ENCODE measurements at places on chromosomes 4 and X.

DNA sequence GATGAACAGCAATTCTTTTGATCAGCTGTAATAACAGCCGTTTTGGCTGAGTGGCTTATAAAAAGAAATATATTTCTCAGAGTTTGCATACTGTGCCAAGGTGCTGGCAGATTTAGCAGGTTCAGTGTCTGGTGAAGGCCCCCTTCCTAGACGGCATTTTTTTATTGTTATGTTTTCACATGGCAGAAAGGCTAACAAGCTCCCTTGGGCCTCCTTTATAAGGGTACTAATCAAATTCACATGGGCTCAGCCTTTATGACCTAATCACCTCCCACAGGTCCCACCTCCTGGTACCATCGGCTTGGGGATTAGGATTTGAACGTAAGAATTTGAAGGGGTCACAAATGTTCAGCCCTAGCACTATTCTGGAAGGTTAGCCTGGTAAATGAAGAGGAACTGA, 431.9 kb downstream of the SPOCK3 start:
- DNase-seq: no peak

GRCh38 chr4:108793415-108793814, 30.6 kb upstream of the ETNPPL start:
- no peak for DNase-seq

GRCh38 chr4:183989931-183990330, 84.8 kb downstream of the STOX2 start:
- no peak for DNase-seq

GRCh38 chr4:140635606-140636005, 66.8 kb upstream of the UCP1 start:
- DNase-seq: no peak

- no peak for DNase-seq
Observed at GRCh38 chr4:115834441-115834840, 721.0 kb upstream of the NDST4 start.

DNA sequence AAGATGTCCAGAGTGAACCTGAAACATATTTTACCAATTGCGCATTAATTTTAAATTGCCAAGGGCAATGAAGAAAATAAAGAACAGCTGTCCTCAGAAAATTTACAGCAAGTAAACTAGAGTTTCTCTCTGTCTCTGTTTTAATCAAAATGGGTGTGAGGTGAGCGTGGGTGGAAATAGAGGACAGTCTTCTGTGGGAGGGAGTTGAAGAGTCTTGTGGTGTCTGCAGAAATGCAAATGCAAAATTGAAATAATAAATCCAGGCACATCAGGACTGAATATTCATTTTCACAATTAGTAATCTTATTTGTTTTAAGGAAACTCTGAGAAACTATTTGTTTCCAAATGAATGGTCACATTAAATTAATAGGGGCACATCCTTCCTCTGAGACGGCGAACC, 192.0 kb downstream of the ARHGAP10 start:
- no peak for DNase-seq

GRCh38 chr4:36712013-36712412, 430.6 kb downstream of the DTHD1 start:
- DNase-seq: no peak

DNA sequence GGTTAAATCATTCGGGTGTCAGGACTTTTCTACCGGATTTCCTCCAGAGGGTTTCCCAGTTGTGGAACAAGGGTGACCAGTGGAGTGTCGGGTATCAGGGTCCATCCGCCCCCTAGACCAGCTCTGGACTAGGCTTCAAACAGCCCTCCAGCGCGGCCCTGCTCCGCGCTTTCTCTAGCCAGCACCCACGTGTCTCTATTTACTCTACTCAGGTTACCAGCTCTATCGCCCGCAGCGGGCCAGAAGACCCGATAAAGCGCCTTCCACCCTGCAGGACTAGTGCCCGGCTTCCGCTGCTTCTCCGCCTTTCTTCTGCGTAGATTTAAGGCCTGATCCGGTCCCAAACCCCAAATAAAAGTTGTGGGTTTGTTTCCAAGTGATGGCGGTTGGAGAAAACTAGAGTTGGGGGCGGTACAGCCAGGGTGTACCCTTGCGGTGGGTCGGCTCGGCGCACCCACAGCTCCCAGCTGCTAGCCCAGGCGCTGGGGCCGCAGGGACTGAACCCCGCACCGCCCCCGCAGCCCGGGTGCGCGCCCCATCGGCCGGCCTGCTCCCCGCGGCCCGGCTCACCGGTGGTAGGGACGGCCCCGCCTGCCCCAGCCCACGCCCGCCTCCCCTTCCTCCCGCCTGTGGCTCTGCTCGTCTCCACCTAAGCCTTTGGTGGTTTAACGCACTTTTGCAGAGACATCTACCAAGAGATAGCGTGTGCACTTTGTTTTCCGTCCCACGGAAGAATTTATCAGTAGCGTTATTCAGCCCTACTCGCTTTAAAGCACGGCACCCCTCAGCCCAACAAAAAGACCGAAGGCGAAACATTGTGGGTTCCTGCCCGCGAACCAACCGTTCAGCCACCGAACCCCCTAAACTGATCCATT, 2.1 kb downstream of the LEF1 start:
- DNase-seq: no peak

DNA sequence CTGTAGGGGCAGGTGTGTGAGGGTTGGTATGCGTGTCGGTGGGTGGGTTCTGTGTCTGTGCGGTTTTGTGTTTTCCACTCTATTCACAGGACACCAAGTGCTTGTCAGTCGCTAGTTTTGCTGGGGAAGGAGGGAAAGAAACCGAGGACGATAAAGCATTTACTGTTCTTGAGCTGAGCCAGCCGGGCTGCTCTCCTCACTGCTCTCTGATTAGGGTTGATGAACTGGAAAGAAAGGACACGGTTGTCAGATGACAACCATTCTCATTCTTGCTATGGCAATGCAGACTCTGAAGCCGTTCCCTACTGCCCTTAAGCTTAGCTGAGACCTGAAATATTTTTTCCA, 832 bp downstream of the EGFL6 start:
- DNase-seq: no peak

GRCh38 chr4:109472343-109472761, 38.7 kb downstream of the SEC24B start:
- DNase-seq: no peak

DNA sequence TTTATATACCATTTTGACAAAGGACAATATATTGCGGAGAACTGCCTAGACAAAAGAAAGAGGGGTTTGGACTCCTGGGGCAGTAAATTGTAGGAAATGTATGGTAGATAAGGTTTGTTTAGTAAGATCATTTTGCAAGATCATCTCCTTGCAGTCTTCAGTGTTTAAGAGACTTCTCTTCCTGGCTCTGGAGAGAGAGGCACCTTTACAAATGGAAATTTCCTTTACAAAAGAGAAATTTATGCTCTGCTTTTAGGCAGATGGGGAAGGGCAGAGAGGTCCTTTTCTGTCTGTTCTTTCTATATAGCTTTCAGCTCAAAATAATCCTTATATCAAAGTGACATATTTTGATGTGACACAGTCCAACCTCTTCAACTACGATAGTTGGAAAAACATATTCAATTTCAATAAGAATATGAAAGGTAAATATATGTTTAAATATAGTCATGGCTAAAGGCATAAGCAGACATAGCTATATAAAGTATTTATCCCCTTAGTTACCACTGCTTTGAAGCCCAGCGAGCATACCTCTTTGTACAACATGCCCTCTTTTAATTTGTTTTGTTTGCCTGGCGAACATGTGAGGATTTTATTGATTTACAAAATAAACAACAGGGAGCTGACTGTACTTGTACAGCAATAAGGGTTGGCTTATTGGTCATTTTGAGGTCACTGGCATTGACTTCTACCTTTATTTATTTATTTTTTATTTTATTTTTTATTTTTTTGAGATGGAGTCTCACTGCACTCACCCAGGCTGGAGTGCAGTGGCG, 65.2 kb downstream of the TRIM2 start:
- DNase-seq: no peak

- peak; percentile 87 for DNase-seq
Observed at GRCh38 chrX:63350941-63351616, at the start of gene SPIN4. Gene SPIN4, minus strand, starts transcription at chrX:63351332. Its CDS starts 513 bp downstream, at chrX:63350819.

- no peak for DNase-seq
Observed at GRCh38 chr4:112038861-112039260, 106.4 kb upstream of the FAM241A start.

GRCh38 chrX:130094696-130095095, 15.6 kb downstream of the ELF4 start:
- DNase-seq: no peak

DNA sequence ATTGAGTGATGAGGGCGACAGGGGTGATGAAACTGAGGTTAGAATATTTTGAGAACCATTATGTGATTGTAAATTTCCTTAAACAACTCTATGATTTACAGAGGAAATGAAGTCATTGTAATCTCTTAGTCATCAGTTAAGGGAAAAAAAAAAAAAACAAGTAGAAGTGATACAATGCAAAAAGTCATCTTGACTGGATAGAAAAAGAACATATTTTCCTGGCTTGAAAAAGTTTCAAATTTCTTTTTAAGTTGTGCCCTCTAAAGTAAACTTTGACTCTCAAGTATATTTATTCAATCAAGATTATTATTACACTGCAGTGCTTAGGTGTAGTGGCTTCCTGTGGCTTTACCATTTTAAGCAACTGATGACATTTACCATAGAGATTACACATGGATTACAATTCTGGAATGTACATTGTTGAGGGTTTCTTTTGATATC, 40.6 kb downstream of the GABRB1 start:
- no peak for DNase-seq

DNA sequence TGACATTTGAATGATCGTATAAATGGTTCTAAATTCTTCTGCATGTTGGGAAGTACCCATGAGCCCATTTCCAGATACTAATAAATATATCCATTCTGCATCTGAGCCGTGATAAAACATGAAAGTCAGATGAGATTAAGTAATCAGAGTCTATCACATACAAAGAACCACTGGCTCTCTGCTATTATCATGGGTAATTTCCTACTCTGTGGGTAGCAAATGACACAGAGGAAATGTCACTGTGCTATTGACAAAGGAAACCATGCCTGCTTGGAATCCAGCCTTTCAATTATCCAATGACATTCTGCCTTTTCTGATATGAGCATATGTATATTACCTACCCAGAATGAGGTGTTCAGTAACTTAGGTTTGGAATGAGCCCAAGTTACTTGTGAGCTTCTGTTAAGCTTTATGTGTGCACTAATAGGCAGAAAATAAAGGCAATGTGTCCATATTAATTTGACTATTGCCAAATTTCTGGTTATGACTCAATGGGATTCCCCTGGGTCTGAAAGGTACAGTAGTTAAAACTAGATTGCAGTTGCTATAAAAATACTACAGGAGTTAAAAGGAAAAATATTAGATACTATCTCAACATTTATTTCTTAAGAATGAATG, 238.7 kb upstream of the KCNIP4 start:
- DNase-seq: no peak

DNA sequence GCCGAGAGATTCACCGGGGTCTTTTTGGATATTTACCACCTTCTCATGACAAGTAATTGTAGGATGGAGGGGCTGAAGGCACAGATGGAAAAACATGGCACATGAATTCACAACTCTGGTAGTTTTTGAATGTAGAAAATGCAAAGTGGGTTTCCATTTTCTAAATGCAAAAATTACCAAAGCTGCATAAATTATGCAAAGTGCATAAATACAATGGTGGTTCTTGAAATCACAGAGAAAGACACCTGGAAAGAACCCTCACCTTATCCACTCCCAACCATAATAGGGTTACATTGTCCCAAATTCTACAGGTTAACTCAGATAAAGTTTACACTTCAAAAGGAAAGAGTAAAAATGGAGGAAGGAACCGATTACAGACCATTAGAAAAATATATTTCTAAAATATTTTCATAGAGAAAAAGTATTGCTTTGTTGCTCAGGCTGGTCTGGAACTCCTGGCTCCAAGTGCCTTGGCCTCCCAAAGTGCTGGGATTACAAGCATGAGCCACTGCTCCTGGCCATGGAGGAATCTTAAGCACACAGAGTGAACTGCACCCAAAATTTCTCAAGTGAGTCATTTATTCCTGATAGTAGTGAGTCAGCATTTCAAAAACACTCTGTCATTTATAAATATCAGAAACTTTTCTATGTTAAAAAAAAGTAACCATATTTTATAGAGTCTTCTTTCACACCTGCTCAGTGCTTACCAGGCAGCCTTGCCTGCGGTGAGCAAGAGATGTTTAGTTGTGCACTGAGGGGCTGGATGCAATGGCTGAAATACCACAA, 101.4 kb downstream of the FIP1L1 start:
- no peak for DNase-seq

- no peak for DNase-seq
Observed at GRCh38 chr4:108130955-108131354, 37.8 kb downstream of the LEF1 start.

DNA sequence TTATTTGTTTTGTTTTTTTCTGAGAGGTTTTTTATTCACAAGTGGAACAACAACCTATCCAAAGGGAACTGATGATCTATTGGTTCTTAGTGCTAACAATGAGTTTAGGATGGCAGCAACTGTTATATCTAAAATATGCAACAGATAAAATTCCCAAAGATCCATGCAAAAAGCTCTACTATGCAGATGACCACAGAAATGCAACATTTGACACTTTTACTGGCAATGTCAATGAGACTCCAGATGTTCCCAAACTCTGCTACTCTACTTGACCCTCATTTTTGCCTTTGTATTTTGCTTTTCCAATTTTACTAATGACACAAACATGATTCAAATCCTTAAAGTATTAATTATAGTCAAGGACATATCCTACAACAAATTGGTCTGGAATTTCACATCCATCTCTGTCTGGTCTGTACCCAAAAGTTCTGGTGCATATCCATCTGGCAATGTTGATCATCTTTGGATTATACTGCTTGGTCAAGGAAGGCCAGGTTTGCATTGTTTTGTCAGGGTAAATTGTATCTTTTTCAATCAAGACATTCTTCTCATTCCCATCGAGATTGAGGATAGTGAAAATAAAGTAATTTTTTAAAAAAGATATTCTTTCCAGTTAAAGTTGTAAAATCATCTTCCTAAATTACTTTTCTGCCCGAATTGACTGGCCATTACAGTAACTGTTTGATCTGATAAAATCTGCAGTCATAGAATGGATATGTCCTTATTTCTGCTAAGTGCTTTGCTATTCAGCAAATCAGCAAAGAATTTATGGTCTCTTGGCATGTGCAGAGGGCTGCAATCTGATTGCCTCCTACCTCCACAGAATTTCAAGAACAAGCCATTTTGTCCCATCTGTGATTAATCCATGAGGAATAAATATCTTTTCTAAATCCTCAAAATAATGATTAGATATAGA, 73.6 kb downstream of the FGFBP1 start:
- DNase-seq: no peak

GRCh38 chrX:109089359-109089758, 353.0 kb upstream of the IRS4 start:
- DNase-seq: no peak

DNA sequence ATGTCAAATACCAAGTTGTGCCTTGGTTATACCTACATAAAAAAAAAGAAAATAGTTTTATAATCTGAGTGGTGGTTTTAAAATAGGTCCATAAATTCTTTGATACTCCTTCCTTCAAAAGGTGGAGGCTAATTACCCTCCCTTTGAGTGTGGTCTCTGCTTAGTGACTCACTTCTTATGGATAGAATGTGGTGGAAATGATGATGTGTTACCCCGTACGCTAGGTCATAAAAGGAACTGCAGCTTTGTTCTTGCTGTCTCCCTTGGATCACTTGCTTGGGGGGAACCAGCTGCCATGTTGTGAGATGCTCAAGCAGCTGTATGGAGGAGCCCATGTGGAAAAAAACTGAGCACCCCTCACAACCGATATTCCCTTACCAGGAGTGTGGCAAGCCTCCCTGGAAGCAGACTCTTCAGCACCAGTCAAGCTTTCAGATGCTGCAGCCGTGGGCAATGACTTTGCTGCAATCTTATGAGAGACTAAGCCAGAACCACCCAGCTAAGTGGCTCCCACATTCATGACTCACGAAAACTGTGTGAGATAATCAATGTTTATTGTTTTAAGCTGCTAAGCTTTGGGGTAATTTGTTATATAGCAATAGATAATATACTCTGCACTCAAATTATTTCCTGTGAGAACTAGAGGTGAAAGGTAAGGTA, 195.0 kb upstream of the GATB start:
- no peak for DNase-seq

Data from suprapubic skin (tissue), 4 donors.